ENCODE measurements at places on chromosomes 2 and 18. TPM values are rescaled to one million over a fixed set of nuclear protein-coding genes. Genes with fewer than 3 reads are reported as not detected.

Gene CHRND
- total RNA-seq = not detected

Gene TMEM198
- total RNA-seq = 5.9 TPM

Gene HOXD13
- total RNA-seq = 5.4 TPM

Gene ANKRD30BL
- total RNA-seq = not detected

Gene CNGA3
- total RNA-seq = not detected

Data from MG63 (cell line).